ENCODE measurements at places on chromosomes 5 and 9.

- peak; percentile 63 for DNase-seq
Measured at GRCh38 chr5:170571875-170572852, 68.3 kb downstream of the KCNIP1 start.

DNA sequence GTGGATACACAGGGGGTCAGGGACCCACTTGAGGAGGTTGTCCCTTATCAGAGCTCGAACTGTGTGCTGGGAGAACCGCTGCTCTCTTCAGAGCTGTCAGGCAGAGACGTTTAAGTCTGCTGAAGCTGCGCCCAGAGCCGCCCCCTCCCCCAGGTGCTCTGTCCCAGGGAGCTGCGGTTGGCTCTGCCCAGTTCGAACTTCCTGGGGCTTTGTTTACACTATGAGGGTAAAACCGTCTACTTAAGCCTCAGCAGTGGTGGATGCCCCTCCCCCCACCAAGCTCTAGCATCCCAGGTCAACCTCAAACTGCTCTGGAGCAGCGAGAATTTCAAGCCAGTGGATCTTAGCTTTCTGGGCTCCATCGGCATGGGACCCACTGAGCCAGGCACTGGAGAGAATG, 15.9 kb downstream of the SRD5A1 start:
- DNase-seq, result no peak

GRCh38 chr9:93896496-93897033, 58.6 kb downstream of the BARX1 start:
- no peak for DNase-seq

DNA sequence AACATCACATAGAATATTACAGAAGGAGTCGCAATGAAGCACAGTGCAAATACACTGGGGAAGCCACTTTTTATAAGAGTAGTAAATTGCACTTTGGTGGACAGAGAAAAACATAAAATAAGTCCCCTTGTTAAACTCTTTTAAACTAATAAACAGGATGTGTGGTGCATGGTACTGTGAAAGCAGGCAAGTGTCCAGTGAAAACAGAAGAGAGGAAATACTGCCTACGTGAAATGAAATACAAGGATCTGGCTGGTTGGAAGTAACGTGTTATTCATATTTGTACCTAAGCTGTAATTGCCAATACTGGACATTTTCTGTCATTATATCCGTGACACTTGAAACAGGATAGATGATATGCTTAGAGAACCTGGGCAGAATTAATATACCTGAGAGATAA, 191.9 kb upstream of the SLC27A6 start:
- no peak for DNase-seq

DNA sequence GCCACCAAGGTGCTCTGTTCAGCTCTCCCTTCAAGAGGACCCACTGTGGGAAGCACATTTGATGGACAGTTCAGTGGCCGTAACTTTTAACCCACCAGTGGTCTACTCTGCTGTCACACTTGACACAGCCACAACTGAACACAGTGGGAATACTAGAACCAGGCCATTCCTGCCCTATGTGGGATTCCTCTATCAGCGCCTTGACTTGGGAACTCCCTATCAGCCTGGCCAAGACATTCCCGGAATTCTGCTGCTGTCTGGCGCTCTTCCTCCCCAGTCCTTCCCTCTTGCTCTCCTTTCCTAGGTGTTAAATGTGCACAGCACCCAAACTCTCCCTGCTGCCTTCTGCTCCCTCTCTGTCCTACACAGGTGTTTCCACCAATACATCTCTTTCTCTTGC, 23.1 kb upstream of the SH3PXD2B start:
- DNase-seq, result no peak

- DNase-seq, result no peak
Measured at GRCh38 chr5:1538276-1538675, 14.5 kb upstream of the LPCAT1 start.

- DNase-seq, result no peak
Measured at GRCh38 chr9:127209948-127210640, 54.5 kb upstream of the GARNL3 start.

DNA sequence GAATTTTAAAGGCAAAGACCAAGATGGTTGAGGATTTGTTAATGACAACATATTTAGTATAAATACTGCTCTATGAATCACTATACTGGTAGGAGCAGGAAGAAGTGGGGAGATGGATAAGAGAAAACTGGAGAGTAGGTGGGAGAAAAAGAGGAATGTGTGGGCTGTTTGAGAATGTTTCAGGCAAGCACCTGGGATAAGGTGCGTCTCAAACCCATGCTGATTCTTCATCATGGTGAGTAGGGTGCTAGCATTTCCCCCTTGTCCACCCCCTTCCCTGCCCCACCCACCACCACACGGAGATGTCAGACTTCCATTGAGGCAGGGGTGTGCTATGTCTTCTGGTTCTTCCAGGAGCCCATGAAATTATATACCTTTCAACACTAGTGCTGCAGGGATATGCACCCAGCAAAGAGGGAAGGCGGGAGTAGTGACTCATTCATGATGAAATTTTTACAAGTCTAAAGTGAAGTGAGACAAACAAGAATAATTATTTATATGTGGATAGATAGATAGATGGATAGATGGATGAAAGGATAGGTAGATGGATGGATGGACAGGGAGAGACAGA, 54.3 kb downstream of the MTX3 start:
- DNase-seq, result no peak

- DNase-seq, result no peak
Measured at GRCh38 chr5:61352612-61353156, 20.6 kb downstream of the ZSWIM6 start.

DNA sequence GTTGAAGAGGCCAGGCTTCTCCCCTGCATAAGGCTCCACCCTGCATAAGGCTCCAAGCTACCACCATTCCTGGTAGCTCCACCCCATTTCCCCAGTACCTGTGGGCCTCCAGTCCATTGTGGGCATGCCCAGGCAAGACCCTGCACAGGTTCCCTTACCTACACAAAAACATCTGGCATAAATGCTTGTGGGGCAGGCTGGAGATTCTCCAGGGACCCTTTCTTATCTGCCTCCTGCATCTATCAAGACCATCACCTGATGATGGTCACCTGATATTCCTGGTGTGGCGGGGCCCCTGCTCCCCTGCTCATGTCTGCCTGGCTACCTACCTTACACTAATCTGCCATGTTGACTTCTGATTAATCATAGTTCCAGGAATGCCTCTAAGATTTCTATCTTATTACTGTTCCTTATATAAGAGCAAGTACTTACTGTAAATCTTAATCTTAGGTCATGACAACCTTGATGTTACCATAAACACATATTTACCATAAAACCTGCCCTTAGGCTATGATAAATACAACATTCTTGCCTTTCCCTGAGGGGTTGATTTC, 41.0 kb downstream of the FGD3 start:
- no peak for DNase-seq

DNA sequence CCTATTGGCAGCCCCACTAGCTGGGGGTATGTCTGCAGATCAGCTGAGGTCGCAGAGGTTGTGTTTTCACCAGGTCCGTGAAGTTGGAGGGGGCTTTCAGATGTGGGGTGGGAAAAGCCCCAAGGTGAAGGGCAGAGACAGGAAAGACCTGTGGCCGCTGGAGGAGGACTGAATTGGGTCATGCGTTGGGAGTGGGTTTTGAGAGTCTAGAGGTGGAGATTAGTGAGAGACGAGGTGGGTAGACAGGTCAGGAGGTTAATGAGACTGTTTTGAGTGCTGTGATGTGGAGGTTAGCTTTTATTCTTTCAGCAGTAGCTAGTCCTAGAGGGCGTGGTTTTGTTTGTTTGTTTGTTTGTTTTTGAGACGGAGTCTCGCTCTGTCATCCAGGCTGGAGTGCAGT, 10.3 kb downstream of the SNX30 start:
- no peak for DNase-seq

- no peak for DNase-seq
Measured at GRCh38 chr9:120619751-120620655, 40.0 kb upstream of the CDK5RAP2 start.

- DNase-seq, result peak; percentile 60
Measured at GRCh38 chr9:112341730-112342129, 8.3 kb upstream of the PTBP3 start.

- DNase-seq, result no peak
Measured at GRCh38 chr5:150057052-150057451, 29.3 kb downstream of the CSF1R start.

- no peak for DNase-seq
Measured at GRCh38 chr5:10268100-10268499, 18.0 kb downstream of the CCT5 start.

GRCh38 chr5:172624083-172624995, 16.7 kb upstream of the NEURL1B start:
- no peak for DNase-seq

GRCh38 chr5:92444888-92445287, 1061.8 kb upstream of the ARRDC3 start:
- DNase-seq, result no peak

- no peak for DNase-seq
Measured at GRCh38 chr9:76613974-76614373, 150.3 kb upstream of the PCA3 start.

GRCh38 chr9:125747053-125747764, at the start of gene PBX3:
TSS of gene PBX3 (plus strand) at chr9:125747373.
- DNase-seq, result no peak

DNA sequence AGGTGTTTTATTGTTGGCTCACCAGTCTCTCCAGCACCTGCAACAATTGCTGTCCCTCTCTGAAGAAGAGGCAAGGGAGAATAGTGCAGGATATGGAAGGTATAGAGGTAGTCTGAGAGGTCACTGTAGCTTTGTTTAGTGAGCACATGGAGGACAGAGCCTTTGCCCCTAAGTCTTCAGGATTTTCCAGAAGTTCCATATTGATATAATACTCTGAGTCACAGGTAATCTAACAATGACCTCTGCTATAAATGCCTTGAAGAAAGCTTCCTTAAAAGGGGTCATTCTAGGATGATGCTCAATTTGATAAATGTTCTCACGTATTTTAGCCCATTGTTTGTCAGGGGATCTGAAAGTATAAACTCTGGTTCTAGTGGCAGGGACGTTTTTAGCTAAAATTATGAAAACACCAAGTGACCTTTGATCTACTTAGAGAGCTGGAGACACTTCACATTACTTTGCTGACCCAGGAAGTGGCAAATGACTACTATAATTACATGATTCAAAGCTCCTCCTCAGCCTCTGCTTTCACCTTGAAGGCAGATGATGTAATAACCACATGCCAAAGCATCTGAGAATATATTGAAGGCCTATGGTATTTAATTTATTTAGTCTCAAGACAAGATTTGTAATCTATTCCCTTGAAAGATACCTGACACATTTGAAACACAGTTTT, 366.9 kb upstream of the NUDT12 start:
- no peak for DNase-seq

DNA sequence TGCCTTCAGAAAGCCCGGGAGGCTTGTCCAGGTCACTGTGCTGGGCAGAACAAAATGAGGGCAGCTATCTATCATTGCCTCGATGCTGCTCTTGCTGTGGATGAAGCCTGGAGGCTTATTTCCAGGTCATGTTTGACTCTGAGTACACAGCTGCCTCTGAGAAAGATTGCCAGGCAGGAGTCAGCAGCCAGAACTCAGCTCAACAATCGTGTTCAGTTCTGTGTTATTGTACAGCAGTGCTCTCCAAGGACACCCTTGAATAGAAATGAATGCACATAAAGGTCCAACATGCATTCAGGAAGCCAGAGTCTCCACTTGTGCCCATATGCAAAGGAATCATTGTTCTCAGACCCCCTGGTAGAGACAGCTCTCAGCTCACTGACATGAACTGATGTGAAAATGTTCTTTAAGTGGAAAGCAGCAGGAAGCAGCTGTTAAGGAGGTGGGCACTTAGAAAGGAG, 61.7 kb upstream of the ZFR start:
- DNase-seq, result no peak

- no peak for DNase-seq
Measured at GRCh38 chr5:167709625-167710024, 581.8 kb upstream of the WWC1 start.

DNA sequence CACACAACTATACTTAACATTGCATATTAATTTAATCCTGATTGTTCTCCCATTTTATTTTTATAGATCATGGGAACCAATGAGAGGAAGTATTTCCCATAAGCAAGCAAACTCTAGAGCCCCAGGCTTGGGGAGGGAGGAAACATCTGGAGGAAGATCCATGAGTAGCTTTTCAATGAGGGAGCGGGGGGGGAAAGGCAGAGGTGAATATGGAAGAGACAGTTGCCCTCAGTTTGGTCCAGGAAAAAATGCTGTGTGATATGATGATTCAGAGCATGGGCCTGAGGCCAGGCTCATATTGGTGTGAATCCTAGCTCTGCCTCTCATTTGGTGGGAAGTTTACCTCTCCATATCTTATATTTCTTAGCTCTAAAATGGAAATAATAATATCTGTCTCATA, 42.2 kb upstream of the ALDOB start:
- DNase-seq, result no peak

Data from kidney epithelial cell (primary cell).